NCI-H187 (cell line): ENCODE measurements at places on chromosomes 2 and 18.

- no peak for DNase-seq
Measured at GRCh38 chr2:118387509-118387908, 299.2 kb downstream of the INSIG2 start.

DNA sequence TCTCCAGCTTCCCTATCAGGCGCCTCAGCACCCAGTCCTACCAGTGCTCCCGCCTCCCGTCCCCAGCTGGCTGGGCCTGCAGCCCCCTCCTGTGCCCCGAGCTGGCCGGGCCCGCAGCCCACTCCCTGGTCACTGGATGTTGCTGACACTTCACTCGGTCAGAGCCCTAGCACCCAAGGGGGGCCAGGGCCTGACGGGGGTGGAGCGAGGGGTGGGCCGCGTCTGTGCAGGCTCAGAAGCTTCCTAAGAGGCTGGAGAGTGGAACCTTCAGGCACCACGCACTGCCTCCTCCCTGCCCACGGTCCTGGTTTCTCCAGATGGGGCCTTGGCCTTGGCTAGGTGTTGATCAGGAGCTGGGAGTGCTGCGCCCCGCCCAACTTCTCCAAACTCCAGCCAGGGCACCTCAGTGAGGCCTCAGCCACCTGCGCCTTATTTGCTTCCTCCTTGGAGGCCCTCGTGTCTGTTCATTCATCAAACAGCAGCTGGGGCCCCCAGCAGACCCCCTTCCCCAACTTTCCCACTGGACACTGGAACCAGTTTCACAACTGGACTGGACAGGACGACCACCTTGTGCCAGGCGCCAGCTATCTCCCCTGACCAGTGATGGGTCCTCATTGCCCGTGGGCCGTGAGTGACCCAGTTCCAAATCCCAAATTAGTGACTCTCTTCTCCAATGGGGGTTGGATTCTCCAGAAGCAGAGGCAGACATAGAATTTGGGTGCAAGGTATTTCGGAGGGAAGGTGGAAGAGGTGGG, 16.7 kb downstream of the CAPN10 start:
- DNase-seq: no peak

DNA sequence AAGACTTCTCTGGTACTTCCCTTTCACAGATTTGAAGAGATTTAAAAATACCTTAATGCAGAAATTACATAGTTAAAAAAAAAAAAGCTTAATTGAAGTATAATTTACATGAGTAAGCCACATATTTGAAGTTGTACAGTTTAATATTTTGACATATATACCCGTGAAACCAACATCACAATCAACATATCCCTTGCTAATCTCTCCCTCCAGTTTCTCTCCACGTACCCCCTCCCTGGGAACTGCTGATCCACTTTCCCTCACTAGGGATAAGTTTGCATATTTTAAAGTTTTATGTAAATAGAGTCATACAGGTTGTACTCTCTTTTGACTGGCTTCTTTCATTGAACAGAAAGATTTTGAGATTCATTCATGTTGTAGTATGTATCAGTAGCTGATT, 22.4 kb downstream of the EMILIN2 start:
- DNase-seq: no peak

DNA sequence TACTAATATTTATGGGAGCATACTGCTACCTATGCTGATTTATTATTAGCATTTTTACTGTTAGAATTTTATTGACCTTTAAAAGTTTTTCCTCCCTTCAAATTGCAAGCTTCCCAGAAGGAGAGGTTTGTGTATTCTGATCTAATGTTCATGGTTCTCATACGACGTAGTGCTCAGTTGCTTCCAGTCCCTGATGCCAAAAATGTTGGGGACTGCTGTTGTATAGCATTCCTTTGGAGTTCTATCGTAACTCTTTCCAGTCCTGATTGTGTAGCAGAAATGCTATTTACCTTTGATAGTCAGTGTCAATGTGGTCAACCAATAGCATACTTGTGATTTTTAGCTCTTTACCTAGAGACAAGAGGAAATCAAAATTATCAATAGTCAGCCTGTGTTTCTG, 69.5 kb upstream of the ZSWIM2 start:
- DNase-seq: no peak

GRCh38 chr2:209901172-209901571, 101.3 kb upstream of the RPE start:
- DNase-seq: no peak

DNA sequence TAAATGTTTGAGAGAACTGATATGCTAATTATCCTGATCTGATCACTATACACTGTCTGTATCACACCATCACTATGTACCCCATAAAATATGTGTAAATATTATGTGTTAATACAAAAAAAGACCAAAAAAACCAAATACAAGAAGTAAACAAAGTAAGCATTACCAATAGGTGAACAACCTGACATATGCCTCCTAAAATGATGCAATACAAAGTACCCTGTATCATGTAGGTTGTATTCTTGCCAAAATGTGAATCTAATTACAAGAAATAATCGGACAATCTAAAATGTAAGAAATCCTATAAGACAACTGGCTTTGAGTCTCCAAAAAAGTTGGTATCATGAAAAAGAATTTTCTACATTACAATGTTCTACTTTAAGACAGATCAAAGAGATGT, 7.8 kb downstream of the POLR1A start:
- DNase-seq: no peak

- no peak for DNase-seq
Measured at GRCh38 chr2:41701231-41701630, 346.6 kb upstream of the PKDCC start.

GRCh38 chr2:55869637-55870325, 53.8 kb downstream of the EFEMP1 start:
- no peak for DNase-seq
